Lung (tissue), 17 donors: ENCODE measurements at places on chromosomes 11 and 22. TPM values are rescaled to one million over a fixed set of nuclear protein-coding genes. Genes with fewer than 3 reads are reported as not detected.

PLXNB2 gene
- total RNA-seq: 310 TPM

UCP2 gene
- 207 TPM for total RNA-seq

STK33 gene
- 36.5 TPM for total RNA-seq

HRAS gene
- 73.5 TPM for total RNA-seq

SLC5A4 gene
- 1.5 TPM for total RNA-seq

TRMU gene
- total RNA-seq: 39.2 TPM

HTR3A gene
- total RNA-seq: not detected

ZNF408 gene
- total RNA-seq: 12.7 TPM

FERMT3 gene
- 17.4 TPM for total RNA-seq

ZBTB16 gene
- 165 TPM for total RNA-seq

DNA sequence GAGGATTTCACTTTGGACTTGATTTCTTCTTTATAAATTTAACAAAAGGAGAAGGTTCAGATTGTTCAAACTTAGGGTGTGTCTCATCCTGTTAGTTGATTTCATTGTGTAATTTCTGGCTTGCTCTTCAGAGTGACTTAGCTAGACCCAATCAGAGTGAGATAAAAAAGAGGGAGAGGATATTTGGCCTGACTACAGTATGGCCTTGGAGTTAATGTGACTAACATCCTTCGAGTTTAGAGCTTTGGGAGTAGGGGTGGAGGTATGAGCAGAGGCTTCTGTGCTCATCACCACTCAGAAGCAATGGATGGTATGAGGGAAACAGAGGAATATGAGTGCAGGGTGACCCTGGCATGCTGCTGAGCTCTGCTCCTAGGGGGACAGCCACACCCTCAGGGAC, 114.2 kb downstream of the ME3 start:
- DNase-seq: no peak

DNA sequence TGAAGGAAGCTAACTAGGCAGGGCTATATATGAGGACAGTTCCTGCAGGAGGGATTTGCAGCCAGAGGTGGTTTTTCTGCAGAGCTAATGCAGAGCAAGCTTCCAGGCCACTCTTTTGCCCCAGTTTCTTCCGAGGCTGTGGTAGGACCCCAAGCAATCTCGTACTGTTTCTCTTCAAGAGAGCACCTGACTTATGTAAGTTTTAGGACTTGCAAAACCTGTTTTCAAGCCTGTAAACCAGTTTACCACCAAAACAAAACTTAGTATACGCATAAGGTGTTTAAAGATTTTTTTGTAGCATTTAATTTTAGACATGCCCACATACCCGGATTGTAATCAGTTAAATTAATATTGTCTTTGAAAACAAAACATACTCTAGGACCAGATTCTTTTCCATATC, 7.7 kb upstream of the APLP2 start:
- DNase-seq: peak; percentile 25

DNA sequence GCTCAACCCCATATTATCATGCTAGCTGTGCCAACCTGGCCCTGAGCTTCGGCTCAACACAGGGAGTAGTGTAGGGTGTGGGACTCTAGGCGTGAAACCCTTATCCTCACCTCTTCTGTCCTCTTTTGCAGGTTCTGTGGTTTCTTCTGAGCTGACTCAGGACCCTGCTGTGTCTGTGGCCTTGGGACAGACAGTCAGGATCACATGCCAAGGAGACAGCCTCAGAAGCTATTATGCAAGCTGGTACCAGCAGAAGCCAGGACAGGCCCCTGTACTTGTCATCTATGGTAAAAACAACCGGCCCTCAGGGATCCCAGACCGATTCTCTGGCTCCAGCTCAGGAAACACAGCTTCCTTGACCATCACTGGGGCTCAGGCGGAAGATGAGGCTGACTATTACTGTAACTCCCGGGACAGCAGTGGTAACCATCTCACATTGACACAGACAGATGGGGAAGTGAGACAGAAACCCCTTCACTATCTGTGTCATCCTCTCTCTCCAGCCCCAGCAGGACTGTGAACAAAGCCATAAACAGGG, 76.4 kb downstream of the GGTLC2 start:
- DNase-seq: no peak

DNA sequence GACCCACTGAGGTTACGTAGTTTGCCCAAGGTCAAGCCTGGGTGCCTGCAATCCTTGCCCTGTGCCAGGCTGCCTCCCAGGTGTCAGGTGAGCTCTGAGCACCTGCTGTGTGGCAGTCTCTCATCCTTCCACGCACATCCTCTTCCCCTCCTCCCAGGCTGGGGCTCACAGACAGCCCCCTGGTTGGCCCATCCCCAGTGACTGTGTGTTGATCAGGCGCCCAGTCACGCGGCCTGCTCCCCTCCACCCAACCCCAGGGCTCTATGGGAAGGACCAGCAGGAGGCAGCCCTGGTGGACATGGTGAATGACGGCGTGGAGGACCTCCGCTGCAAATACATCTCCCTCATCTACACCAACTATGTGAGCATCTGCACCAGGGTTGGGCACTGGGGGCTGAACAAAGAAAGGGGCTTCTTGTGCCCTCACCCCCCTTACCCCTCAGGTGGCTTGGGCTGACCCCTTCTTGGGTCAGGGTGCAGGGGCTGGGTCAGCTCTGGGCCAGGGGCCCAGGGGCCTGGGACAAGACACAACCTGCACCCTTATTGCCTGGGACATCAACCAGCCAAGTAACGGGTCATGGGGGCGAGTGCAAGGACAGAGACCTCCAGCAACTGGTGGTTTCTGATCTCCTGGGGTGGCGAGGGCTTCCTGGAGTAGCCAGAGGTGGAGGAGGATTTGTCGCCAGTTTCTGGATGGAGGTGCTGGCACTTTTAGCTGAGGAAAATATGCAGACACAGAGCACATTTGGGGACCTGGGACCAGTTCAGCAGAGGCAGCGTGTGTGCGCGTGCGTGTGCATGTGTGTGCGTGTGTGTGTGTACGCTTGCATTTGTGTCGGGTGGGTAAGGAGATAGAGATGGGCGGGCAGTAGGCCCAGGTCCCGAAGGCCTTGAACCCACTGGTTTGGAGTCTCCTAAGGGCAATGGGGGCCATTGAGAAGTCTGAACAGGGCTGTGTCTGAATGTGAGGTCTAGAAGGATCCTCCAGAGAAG, 1.6 kb downstream of the GSTP1 start:
- DNase-seq: no peak

GRCh38 chr11:120632579-120632978, 121.0 kb downstream of the GRIK4 start:
- DNase-seq: no peak

DNA sequence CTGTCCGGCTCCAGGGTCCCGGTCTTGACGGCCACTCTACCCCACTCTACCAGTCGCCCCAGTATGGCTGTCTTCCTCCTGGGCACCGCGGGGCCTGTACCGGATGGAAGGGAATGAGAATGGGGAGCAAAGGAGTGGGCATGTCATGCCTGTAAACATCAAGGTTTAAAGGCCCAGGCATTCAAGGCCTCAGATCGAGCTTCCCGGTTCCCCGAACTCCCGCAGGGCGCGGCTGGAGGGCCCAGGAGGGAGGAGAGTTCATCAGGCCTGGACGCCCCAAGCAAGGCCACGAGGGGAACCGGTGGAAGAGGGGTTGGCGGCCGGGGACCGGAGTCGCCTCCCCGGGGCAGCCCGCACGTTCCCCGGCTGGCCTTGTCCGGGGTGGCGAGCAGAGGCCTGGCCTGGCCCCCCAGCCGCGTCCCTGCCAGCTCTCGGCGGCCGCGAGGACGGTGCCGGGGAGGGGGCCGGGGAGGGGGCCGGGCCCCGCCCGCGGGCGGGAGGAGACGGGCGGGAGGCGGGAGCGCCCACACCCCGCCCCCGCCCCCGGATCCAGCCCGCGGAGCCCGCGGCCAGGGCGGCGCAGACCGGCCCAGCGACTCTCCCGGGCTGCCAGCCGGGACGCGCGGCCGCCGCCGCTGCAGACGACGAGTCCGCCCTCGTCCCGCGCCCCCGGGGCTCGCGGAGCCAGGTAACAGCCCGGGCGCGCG, at the start of gene CDC42EP1:
Gene CDC42EP1, plus strand, starts transcription at position 580 of the 707 bp plus-strand sequence. CDS start 5,870 bp downstream, outside the sequence.
- peak; percentile 72 for DNase-seq

- DNase-seq: no peak
These were observed 1.8 kb downstream of the LARGE2 start for GRCh38 chr11:45924036-45924915.

GRCh38 chr22:35600476-35600875, 16.7 kb downstream of the MB start:
- DNase-seq: no peak

DNA sequence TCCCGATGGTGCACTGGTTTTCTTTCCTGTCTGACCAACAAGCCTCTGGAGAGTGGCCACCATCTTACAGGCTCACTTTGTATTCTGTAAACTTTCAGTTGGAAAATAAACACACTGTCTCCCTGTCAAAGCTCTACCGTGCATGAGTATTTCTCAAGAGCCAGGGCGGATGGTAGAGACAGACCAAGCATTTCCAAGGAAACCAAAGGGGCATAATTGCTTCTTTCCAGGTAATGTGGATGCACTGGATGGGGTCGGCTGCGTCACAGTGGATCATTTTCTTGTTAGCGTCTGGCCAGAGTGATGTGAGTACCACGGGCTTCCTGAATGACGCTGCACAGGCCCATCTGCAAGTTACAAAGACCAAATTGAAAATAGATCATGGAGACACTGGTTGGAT, 5.1 kb upstream of the SEZ6L start:
- DNase-seq: no peak

DNA sequence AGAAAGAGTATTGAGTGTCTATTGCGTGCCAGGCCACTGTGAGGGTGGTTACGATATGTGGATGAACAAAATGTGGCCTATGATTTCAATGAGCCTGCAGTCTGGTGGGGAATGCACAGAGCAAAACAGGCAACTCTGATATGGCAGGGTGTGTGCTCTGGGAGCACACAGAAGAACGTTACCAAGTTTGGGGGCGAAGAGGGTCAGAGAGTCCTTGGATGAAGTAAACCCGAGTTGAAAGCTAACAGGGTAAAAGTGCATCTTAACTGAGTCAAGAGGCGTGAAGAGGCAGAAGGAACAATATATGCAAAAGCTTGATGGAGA, 258 bp downstream of the CFAP68 start:
- DNase-seq: no peak

- DNase-seq: no peak
These were observed 41.3 kb upstream of the VPREB1 start for GRCh38 chr22:22203048-22203971.

GRCh38 chr22:45496451-45496941, 6.2 kb upstream of the FBLN1 start:
- DNase-seq: peak; percentile 81

GRCh38 chr11:17148536-17148935, 59.2 kb downstream of the PIK3C2A start:
- DNase-seq: no peak

DNA sequence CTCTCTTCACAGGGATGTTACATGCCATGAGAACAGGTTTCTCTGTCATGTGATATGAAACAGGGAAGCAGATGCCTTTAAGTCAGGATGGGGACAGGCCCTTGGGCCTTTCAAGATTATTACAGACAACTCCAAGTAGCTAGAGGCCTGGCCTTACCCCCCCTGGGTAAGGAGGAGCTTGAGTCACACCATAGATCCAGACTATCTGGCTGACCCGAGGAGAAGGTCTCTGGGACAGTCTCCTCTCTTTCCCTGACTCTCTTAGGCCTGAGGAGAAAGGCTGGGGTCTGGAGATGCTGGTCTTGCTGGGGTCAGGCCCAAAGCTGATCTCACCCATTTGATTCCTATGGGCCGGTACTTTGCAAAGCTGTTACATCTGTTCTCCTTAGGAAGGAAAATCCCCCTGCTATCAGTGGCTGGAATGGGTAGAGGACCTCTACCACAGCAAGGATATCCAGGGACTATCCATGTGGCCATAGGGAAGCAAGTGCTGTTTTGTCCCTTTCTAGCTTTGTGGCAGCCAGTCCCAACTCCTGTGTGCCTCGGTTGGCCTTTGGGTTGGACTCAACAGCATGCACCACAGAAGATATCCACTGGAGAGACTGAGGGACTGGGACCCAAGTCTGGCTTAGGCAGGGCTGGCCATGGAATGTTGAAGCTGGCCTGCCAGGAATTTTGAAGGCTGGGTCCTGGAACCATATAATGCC, 25.2 kb downstream of the RELT start:
- DNase-seq: no peak
